ENCODE measurements at places on chromosomes 7 and 10. TPM values are rescaled to one million over a fixed set of nuclear protein-coding genes. Genes with fewer than 3 reads are reported as not detected.

ABCB1 gene
- 0.50 TPM for polyA plus RNA-seq

PTF1A gene
- polyA plus RNA-seq = not detected

SHOC2 gene
- 24.8 TPM for polyA plus RNA-seq

DNA sequence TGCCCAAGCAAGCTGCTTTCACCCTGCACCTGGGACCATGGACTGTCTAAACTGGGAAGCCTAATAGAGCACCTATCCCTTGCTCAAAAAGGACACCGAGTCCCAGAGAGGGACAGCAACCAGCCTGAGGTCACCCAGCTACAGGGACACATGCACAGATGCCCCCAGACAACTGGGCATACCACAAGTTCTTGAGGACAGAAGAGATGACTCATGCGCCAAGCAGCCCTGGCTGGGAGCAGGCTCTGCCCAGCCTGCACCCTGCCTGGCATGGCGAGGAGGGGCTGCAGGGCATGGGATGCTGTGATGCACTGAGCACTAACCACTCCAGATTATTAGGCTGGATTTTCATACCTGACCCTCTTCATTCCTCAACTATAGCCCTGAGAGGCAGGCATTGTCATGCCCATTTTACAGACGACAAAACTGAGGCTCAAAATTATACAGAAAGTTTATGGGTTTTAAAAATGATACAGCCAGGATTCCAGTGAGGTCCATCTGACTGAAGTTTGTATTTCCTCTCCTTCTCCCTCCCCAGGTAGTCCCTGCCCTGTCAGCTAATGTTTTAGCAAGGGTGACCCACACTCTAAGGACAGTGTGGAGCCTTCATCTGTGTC lies 289.3 kb upstream of the ZMIZ1 start:
- DNase-seq = no peak

DNA sequence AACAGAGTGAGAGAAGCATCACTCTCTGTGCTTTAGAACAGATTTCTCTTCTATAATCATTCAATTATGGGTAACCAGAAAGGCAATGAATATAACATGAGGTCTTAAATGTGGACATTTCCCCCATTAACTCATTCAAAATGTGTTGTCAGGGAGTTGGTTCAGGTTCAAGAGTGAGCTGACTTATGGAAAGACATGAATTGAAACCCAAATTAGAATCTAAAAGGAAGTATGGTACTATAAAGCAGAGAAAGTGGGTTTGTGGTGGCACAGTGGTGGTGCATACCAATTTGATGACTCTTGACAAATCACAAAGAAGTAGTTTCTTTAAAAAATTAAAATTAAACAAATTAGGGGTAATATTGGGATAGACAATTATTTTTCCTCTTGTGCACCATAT lies 114.6 kb upstream of the MEOX2 start:
- no peak for DNase-seq

DNA sequence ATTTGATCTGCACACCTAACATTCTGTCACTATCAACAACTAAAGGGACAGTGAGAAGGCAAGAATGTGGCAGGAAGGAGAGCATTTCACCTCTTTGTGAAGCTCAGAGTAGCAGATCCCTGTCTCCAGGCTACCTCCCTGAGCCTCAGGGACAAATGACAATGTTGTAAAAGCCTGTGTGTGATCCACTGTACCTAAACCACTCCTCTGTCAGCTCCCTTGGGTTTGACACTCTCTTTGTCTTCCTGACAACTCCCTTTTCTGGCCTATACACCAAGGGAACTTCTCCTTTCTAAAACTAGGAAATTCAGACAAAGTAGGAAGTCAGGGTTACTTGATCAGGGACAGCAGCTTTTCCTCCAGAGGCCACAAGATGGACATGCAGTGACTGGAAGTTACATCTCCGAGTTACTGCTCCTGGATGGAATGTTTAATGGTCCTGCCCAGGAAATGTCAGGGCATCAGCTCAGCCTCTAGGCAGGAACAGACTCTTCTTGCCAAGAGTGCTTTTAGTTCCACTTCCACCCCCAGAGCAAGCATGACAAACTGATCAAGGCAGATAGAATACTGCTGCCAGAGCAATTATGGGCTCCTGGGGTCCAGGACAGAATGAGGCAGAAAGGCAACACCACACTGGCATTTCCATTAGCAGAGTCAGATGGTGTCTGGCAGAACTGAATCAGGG lies 1014.5 kb upstream of the LRRTM3 start:
- DNase-seq = no peak

DNA sequence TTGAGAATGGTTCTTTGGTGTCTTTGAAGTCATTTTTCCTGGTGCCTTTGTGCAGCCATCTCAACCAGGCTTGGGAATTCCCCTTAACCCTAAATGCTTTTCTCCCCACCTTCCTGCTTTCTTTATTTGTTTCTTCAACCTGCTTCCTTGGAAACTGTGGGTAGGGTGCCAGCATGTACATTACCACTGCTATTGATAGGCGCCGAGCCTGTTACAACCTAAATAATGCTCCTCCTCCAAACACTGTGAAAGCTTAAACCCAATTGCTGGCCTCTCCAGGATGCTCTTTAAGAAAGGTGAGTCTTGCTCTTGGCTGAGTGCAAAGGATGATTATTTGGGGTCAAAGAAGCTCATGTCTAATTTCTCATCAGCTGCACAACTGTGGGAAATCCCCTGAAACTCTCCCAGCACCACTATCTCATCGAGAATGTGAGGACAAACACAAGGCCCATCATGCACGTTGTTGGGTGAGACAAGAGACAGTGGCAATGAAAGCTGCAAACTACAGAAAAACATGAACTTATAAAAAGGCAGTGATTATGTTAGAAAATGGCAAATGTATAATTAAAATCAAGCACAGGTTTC lies 285.5 kb upstream of the IGFBP3 start:
- DNase-seq = no peak

- DNase-seq = no peak
Measured at GRCh38 chr7:77395626-77396025, 20.5 kb downstream of the GSAP start.

DNA sequence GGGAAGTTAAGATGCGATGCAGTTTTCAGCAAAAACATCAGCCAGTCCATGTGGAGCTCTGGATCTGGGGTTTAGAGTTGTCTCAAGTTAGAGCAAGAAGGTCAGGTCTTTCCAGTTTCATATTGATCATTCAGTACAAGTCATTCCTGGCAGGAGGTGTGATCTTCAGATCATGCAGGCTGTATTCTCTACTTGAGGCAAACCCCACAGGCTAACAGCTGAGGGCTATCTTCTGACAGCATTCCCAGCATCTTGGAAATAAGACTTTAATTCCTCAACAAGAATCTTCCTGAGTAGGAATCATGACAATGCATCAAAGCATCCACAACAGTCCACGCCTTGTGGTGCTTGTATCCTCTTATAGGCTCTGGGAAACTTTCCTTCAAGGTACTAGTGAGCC lies 94.9 kb upstream of the ZNF438 start:
- DNase-seq = no peak

- peak; percentile 94 for DNase-seq
Measured at GRCh38 chr7:47371733-47372368, 210.1 kb downstream of the TNS3 start.

DNA sequence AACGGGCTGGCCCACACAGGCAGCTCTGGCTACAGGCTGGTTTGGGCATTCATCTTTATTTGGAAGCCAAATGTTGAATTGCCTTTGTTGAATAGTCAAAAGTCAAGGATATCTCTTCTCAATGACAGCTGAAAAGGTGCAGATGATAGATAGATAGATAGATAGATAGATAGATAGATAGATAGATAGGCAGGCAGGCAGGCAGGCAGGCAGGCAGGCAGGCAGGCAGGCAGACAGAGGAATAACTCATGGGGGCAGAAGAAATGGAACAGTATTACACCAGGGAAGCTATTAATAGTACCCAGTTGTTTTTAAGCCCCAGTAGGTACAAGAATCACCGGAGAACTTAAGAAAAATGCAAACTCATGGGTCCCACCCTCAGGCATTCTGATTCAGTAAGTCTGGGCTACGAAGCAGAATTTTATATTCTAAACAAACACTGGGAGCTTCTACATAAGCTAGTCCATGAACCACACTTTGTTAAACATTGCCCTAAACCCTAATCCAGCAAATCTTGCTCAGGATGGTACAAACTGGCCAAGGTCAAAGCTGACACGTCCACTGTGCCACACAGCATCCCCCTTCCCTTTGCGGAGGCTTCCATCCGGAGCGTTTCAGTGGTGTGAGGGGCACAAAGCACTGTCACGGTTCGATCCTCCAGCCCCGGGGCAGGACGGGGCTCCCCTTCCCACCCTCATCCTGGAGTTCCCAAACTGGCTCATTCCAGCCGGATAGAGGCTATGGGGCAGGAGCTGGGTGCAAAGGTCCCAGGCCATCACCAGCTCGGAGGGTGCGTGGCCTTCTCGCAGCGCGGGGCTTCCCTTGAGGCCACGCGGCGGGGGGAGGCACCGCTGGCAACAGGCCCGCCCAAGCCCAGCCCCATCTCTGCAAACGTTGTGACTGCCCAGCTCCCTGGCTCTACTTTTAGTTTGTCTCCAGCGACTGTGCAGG lies 6.7 kb downstream of the PRKAG2 start:
- no peak for DNase-seq

- peak; percentile 82 for DNase-seq
Measured at GRCh38 chr7:151249034-151249731, 689 bp upstream of the SMARCD3 start.

DNA sequence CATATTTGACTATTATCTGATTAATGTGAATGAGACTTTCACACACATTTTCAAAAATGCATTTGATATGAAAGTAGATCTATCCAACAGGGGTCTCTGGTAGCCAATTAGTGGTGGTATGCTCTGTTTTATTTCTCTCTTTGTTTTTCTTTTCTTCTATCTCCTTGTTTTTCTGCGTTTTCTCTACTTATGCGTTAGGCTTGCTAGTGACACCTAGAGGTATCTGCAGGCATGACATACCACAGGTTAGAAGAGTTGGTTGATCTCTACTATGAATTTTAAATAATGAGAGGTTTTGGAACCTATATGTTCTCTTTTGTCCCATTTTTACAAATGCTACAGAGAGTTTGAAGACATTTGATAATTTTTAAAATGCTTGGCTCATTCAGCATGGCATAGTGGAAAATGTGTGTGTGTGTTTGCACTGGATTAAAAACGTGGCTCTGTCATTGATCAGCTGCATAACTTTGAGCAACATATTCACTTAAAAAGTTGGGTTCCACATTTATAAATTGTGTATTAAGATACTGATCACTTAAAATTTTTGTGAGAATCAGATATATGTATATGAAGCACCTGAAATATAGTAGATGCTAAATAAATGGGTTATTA lies 28.1 kb upstream of the PLXDC2 start:
- no peak for DNase-seq

DNA sequence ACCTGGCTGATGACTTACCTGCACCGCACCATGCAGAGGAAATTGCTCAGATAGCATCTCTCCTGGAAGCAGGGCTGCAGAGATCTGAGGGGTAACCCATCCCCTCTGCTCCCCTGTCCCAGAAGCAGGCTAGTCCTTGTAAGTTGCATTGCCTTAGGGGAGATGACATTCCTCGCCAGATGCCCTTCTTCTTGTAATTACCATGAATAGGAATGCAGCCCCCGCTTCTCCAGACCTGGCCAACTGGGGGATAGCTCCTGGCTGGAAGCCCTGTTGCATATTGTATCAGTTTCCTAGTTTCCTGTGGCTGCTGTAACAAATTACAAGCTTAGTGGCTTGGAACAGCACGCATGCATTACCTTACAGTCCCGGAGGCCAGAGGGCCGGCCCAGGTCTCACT lies 47.5 kb upstream of the EN2 start:
- no peak for DNase-seq

DNA sequence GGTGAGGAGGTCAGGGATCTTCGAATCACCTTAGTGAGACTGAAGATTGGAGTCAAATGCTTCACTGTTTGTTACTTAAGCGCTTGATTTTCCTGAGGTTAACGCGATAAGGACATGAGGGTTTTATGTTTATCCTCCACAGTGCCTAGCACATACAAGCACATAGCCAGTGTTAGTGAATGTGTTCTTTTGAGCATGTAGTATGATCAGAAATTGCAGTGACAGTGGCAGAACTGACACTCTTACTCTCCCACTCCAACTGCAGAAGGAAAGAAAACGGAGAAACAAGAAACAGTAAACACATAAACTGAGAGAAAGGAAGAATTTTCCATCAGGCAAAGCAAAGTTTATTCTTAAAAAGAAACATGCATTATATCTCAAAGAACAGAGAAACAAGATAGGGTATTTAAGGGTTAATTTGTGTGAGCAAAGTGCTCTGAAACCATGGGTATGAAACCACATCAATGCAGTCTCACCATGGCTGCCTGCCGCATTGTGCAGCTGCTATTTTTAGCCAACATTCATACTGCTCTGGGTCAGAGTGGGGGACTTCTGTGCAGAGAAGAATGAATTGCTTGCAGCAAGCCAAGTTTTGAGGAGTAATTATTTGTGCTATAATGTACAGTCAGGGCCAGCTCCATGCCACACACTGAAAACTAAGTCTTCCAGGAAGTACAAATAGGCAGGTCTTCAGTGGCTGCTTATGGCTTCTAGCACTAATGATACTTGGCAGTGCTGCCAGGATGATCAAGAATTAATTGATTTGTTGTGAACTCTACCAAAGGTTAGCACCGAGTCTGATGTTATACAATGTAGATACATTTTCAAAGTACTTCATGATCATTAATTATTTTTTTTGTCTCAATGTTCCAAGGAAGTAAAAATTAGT lies 152.0 kb downstream of the MACC1 start:
- no peak for DNase-seq

GRCh38 chr10:102583435-102584417 lies 60.6 kb upstream of the TRIM8 start:
- DNase-seq = peak; percentile 89

DNA sequence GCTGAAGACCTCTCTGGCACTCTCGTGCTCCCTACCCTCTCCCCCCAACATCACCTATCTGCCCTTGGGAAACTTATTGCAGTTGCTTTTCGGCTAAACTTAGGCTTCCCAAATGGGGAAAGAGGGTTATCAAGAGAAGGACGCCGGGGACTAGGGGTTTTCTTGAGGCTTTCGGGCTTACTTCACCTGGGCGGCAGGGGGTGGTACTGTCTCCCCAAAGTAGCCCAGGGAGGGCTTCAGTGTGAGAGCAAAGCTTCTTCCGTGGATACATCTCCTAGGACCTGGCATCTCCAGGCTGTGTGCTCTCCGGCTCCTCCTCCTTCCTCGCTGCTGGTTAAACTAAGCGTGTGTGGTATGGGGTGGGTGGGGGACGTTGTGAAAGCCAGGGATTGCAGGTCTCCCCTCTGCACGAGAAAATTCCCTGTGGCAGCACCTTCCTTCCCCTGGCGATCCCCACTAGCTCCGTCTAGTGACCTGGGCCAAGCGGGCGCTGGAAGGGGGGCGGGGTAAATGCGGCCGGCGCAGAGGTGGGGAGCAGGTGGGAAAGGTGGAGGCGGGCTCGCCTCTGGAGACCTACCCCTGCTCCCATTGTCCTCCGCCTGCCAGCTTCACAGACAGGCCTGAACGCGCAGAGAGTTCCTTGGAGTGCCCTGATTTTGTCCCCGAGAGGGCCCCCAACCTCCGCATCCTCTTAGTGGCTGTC lies 1.1 kb downstream of the PLXDC2 start:
- peak; percentile 63 for DNase-seq
